ENCODE measurements at places on chromosomes 4 and X.
A peak's percentile ranks its signal among the peaks of the same experiment; 100 is the strongest.

DNA sequence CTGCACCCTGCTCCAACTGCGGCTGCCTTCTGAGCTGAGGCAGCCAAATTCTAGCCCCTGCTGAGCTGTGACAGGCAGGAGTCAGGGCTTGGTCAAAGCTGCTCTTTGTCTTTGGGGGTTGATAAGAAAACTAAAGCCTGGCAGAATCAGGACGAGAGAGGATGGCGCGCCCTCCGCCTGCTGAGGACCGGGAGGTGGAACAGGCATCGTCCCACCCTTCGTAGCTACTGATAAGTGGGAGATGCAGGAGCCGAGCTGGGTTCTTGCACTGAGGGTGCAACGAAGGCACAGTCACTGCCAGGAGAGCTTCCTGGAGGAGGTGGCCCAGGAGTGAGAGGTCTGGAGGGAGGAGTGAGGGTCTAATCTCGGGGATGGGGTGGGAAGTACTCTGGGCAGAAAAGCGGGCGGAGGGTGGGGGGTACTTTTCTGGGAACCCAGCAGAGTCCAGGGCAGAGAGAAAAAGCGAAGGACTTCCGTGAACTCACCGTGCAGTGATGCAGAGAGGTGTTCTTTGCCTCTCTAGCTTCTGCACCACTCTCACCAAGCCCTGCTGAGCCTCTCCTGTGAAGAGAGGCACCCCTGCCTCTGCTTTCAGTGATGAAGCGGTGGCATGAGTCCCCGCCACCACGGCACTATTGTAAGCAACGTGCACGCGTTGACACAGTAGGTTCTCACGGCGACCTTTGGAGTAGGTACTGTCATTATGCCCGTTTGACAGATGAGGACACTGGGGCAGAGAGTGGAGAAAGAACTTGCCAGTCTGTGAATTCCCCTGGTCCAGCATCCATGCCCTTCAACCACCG, 107.8 kb downstream of the SORCS2 start:
- no peak for DNase-seq

GRCh38 chr4:140595065-140595464, 26.3 kb upstream of the UCP1 start:
- no peak for DNase-seq

- DNase-seq, result no peak
Observed at GRCh38 chrX:12722314-12722713, 68.9 kb upstream of the PRPS2 start.

- DNase-seq, result no peak
Observed at GRCh38 chrX:148904421-148905111, 404.1 kb downstream of the AFF2 start.

GRCh38 chr4:11821772-11822430, 393.2 kb upstream of the HS3ST1 start:
- DNase-seq, result no peak

GRCh38 chrX:53631156-53631555, 55.4 kb downstream of the HUWE1 start:
- no peak for DNase-seq

- peak; percentile 10 for DNase-seq
Observed at GRCh38 chr4:67288964-67289363, 256.3 kb downstream of the CENPC start.

DNA sequence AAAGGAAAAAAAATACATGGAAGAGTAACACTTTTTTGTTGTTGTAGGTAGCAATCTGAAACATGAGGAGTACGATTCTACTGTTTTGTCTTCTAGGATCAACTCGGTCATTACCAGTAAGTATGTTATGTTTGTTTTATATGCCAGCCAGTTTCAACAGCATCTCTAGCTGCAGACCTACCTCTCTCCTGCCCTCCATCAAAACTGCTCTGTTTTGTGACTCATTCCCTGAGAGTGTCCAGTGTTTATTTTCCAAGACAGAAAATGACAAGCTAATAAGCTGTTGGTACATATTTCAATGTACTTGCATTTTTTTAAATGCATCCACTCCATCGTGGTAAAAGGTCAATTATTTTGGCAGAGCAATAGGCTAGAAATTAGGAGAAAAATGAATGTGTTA, 347 bp downstream of the AMTN start:
- DNase-seq, result peak; percentile 41

GRCh38 chr4:164937576-164938270, 39.7 kb downstream of the TRIM61 start:
- peak; percentile 7 for DNase-seq

DNA sequence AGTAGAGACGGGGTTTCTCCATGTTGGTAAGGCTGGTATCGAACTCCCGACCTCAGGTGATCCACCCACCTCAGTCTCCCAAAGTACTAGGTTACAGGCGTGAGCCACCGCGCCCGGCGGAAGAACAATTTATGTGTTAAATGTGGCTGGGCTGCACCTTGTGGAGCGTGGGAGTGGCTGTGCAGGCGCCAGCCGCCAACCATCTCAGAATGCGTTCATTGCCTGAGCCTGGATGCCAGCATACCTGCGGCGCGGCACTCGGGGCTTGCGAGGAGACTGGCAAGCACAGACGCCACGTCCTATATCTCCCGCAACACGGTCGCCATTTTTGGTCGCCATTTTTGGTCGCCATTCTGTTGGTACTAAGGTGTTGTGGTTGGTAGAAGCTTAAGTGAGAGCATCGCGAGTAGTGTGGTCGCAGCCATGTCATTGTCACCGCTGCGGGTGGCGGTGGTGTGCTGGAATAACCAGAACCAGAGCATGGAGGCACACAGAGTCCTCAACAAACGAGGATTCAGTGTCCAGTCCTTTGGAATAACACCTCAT, 193.6 kb upstream of the HTR2C start:
- DNase-seq, result no peak

- DNase-seq, result no peak
Observed at GRCh38 chrX:135497736-135498135, 22.7 kb upstream of the INTS6L start.

- no peak for DNase-seq
Observed at GRCh38 chrX:65451663-65452062, 82.9 kb downstream of the LAS1L start.

- no peak for DNase-seq
Observed at GRCh38 chrX:119273420-119274192, 37.5 kb downstream of the PGRMC1 start.

DNA sequence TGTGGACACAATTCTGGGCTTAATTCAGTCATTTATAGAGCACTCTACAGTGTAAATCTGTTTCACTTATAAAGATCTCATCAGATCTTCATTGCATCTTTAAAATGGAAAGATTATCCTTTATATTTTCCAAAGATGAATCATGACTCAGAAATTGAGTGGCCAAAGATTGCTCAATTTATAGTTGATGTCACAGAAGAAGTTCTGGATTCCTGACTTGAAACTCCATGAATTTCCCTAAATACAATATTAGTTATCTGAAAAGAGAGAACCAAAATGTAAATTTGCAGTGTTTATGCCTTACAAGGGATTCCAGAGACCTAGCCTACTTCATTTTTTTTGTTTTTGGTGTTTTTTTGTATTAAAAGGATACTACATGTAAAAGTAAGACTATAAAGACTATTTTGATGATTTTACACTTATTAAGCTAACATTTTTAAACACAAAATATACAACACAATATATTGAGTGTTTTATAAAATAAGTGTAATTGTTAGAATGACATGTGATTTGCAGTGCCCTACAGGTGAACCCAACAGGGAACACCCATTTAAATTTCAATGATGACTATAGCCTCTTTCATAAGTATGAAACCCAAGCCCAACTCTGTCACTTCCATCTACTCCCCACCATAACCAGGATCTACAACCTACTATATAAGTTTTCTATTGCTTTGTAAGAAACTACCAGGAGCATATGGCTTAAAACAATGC, 183.5 kb downstream of the PCDH7 start:
- no peak for DNase-seq

DNA sequence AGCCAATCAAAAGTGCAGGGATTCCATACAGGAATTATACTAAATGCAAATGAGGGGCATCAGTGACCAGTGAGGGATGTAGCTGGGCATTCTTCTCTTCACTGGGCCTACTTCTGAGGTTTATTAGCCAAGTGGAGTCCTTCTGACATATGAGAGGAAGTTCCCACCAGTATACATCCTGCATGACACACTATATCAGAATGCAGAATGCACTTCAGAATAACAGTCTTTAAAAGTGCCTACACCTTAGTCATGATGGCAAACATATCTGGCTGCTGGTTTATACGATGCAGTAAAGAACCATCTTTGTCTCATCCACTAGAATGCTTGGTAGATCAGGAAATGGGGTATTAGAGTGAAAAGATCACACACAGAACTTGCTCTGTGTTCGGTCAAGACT, 180.3 kb upstream of the PPARGC1A start:
- peak; percentile 75 for DNase-seq

DNA sequence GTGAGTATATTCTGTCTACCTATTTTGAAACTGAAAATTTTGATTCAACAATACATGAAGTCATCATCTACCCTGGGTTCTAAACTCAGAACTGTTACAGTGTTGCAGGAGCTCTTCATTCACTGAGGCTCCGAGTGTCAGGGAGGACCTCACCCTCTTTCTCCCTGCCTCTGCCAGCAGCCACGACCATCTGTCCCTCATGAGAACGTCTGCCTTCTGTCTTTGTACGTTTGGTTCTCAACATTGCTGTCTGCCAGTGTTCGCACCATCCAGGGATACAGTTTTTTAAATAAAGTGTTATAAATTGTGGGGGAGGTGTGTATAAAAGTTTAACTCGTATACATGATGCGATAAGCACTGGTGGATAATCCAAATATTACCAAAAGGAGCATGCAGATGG, 55.5 kb downstream of the TRAPPC11 start:
- no peak for DNase-seq

- peak; percentile 43 for DNase-seq
Observed at GRCh38 chrX:101759000-101759399, 99.3 kb upstream of the ARMCX2 start.

DNA sequence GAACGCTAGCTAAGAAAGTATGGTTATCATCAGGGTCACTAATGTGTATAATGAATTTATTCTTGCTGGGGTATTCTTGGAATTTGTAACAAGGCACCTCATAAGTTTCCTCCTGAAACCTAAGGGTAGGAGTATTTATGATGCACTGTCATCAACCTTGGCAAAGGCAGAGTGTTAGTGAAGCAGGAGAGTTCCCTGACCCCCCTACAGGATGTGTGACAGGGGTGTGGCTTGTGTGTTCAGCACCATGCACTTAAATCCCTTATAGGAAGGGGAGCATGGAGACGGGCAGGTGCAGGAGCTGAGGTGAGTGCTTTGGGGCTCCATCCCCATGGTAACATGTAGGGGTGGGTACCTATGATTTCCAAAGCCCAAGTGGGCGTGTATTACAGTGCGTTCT, 237.7 kb downstream of the GALNTL6 start:
- DNase-seq, result no peak

- no peak for DNase-seq
Observed at GRCh38 chrX:30373479-30373878, 64.3 kb upstream of the NR0B1 start.
